Hippocampal formation (tissue), 2 donors: ENCODE measurements at places on chromosomes 16 and 17.

GRCh38 chr16:53892155-53892554 is 188.2 kb downstream of the FTO start:
- DNase-seq: peak; percentile 64

DNA sequence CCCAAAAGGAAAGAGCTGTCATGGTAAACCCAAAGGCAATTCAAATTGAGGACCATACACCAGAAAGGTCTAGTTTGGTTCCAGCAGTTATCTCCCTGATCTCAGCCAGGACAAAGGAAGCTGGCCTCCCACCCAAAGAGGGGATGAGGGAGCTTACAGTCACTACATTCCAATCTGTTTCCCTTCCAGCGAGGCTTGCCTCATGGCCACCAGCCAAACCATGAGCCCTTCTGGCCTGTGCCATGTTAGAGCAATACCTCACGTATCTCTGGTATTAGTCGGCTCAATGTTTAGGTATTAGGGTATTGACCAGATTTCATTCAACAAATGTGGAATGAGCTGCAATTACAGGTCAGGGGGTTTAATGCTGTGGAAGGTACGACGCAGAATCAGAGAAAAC is 8.4 kb downstream of the NDUFAB1 start:
- DNase-seq: no peak

DNA sequence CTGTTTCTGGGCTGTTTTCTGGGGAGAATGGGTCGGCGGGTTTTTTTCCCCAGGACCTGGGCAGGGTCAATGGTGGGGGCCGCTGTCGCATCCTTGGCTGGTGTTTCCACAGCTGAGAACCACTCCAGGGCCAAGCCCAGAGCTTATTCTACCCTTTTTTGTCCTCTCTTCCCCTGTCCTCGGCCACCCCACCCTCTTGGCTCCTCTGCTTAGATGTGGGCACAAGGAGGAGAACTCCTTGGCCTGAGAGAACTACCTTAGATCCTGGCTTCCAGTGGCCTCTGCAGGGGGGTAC is 4.0 kb downstream of the NOD2 start:
- DNase-seq: no peak

DNA sequence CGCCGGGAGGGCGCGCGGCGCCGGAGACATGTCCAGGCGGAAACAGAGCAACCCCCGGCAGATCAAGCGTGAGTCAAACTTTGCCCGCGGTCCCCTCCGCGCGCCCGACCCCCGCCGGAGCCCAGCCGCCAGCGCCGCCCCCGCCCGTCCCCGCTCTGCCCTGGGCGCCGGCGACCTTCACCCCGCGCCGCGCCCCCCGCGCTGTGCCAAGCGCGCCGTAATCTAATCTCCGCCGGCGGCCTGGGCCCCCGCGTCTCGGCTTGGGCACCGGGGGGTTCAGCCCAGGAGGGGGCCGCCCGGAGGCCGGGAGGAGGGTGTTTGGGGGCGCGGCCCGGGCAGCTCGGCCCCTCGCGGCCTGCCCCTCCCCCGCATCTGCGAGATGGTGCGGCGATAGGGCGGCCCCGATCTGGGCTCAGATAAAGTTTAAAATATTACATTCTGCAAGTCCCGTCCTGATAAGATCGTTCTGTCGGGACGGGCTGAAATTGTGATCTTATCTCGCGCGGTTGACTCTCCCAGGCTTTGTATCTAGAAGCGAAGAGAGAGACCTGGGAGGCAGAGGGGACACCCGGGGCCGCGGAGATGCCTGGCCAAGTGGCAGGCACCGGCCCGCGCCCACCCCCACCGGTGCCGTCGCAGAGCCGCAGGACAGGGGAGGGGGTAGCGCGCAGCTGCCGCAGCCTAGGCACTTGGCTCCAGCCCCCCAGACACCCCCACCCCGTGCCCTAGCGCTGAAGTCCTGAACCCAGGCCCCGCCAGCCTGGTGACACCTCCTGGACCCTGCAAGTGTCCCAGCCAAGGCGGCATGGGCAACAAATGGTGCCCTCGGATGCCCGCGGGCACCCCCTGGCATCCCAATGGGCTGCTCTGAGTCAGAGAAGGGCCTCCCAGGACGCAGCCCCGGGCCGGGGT is 787 bp downstream of the ZFPM1 start:
- no peak for DNase-seq

- no peak for DNase-seq
These were observed 5.9 kb upstream of the RAB40C start for GRCh38 chr16:583815-584591.

DNA sequence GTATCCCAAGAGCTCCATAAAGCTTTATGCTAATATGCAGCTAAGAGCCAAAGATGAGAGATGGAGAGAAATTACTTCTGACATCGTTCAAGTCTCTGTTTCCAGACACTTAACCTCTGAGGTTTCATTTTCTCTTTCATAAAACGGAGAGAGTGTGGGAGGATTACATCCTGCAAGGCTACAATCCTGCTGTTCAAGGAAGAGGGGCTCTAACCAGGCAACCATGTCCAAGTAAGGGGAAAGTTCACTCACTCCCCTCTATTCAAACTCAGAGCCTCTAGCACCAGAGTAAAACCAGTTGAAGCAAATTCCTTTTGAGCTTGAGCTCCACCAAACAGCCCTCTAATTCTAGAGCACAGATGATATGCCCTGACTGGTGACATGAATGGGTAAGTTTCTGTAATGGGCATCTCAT is 397.4 kb downstream of the NPIPA8 start:
- DNase-seq: no peak

DNA sequence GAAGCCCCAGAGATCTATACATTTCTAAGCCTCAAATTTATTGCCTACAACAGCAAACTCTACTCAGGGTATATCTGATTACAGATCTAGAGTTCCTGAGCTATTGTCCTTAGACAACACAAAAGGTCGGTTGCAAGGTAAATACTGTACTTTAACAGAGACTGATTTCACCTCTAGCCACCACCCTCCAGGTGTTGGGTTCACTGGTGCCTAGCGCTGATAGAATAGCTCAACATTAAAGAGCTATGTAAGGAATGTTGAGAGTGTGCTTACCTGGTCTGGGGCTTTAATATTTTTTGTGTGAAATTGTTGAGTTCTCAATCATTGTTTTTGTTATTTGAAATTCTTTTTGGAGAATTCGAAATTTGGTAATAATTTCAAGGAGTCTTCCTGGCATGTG is 277.0 kb upstream of the PSMD7 start:
- DNase-seq: no peak

GRCh38 chr17:44102849-44103622 is 20.4 kb downstream of the HDAC5 start:
- no peak for DNase-seq

- no peak for DNase-seq
These were observed 10.0 kb downstream of the BTBD17 start for GRCh38 chr17:74351552-74352210.

DNA sequence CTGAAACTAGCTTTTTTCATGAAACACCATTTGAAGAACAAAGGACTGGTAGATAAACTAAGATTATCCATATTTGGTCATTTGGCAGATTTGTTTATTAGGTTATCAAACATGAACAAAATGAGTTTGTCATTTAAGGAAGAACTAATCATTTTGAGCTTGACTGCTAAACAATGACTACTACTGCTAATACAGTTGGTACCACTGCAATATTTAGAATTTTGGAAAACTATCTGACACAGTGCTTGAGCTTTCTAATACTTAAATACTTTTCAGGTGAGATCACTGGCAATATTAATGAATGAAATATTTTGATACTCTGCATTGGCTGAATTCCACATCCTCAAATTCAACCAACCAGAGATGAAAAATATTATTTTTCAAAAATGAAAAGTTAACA is 47.2 kb downstream of the MED13 start:
- DNase-seq: no peak

DNA sequence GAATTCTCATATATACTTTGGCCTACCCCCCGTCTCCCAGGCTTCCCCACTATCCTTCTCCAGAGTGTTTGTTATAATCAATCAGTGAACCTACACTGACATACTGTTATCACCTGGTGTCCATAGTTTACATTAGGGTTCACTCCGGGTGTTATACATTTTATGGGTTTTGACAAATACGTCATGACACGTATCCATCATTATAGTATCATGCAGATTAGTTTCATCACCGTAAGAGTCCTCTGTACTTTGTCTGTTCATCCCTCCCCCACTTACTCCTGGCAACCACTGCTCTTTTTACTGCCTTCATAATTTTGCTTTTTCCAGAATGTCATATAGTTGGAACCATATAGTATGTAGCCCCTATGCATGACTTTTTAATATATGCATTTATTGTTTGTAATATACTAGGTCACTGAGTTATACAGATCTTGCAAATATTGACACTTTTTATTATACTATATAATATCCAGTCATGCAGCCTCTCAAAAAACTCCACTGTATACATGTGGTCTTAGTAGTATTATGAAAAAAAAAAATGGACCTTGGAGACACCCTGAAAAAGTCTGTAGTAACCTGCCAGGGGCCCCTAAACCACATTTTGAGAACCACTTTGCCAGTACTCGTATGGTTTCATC is 28.4 kb downstream of the PPM1D start:
- DNase-seq: no peak
